ENCODE measurements at places on chromosomes 7 and 10.

GRCh38 chr10:77500754-77501151, 136.9 kb downstream of the KCNMA1 start:
- peak; percentile 81 for DNase-seq

DNA sequence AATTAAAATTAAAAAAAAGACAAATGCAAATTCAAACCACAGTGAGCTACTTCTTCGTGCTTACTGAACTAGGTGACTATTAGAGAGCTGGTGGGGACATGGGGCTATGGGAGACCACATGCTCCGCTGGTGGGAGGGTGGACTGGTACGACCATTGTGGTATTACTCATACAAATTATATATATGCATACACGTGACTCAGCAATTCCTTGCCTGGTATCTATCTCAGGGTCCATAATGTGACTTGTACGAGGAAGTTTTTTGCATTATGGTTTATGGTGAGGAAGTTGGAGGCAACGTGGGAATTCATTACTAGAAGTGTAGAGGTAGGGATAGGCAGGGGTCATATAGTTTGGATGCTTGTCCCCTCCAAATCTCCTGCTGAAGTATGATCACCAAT, 1112.7 kb downstream of the TYW1 start:
- no peak for DNase-seq

GRCh38 chr7:71627651-71628050, 495.7 kb downstream of the GALNT17 start:
- DNase-seq, result no peak

DNA sequence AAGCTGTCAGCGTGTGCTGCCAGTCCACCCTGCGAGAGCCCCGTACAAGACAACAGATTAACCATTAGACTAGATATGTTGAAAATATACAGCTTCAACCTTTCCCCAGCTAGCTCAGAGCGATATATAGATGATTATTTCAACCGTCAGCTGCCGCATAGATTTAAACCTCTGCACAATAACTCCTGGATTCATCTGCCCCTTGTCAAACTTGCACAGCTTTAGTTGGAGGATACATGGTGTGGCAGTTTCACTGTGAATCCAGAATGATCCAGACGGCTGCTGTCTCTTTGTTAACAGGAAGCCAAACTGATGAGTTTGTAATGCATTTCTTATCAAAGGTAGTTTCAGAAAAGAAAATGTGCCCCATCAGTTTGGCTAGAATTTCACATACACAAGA, 659.7 kb downstream of the KCNMA1 start:
- no peak for DNase-seq

- DNase-seq, result no peak
Observed at GRCh38 chr7:153698046-153698445, 354.2 kb upstream of the DPP6 start.

DNA sequence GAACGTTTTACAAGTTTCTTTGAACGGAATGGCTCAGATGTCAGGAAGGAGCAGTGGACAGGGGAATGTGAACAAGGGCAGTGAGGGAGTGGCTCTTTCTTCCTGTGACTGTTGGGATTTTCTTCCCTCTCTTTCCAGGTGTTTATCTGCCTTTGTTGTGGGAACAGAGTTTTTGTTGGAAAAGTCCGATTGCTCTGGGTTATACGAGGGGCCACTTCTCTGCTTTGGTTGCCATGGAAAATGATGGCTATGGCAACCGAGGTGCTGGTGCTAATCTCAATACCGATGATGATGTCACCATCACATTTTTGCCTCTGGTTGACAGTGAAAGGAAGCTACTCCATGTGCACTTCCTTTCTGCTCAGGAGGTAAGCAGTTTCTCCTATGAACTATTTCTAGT, 41.4 kb downstream of the ZRANB1 start:
- DNase-seq, result peak; percentile 18

DNA sequence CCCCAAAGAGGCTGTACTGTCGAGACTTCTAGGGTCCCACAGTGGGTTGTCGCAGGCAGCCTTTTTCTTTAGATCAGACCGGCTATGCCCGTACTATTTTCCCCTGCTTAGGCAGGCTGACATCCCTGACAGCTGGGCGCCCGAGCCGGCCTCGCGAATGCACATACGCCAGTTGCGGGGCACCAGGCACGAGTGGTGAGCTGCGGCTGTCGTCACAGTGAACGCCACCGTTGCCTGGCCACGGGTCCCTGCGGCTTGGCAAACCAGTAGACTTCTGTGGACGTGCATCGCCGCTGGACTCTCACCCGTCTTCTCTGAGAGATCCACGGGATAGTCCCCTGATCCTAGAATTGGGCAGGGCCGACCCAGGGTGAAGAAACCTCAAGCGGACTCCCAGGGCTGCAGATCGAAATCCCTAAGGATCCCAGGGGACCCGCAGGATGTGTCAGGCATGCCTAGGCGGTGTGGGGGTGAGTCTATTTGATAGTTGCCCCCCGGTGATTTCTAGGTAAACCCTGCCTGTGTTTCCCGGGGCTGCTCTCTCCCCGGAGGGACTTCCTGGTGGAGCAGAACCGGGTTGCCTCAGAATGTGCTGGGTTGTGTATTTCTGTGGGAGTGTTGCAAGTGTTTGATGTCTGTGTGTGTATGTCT, 33.0 kb upstream of the ZNF273 start:
- DNase-seq, result no peak

DNA sequence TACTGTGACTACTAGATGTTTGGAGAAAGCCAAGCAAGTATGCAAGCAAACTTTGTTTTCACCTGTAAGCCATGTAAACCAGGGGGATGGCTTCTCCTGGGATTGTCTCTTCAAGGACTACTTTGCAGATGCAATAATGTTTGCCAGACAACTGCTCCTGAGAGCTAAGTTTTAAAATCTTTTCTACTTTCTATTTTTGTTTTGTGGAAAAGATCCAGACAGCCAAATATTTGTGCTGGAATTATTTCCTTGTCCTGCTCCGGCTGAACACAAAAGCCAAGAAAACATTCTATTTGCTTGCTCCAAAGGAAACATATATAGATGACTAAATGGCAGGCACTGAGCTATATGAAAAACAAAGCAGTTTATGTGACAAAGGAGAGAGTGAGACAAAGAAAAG, 51.6 kb downstream of the TFPI2 start:
- no peak for DNase-seq

GRCh38 chr10:103692952-103693811, 162.2 kb downstream of the SH3PXD2A start:
- DNase-seq, result no peak

- no peak for DNase-seq
Observed at GRCh38 chr10:127468632-127469031, 80.5 kb upstream of the NPS start.

- peak; percentile 24 for DNase-seq
Observed at GRCh38 chr7:30028749-30029635, 780 bp downstream of the PLEKHA8 start.

- no peak for DNase-seq
Observed at GRCh38 chr7:133561396-133561795, 308.5 kb downstream of the EXOC4 start.

DNA sequence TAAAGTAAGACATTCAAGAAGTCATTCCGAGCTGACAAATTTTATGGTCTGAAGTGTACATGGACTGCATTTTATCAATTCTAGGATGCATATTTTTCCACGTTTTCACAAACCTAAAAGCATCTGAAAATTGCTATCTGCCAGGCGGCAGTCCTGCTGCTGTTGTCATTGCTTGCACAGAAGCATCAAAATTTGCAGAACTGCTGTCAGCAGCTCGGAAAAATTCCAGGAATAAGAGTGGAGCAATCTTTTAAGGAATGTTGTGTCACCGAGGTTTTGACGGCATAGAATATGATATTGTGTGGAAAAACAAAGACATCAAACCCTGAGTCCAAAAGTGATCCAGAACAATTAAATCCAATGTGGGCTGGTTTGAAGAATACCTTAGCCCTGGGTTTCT, 61.4 kb downstream of the CHCHD3 start:
- DNase-seq, result no peak

- DNase-seq, result no peak
Observed at GRCh38 chr7:80807166-80807900, 111.5 kb downstream of the SEMA3C start.

DNA sequence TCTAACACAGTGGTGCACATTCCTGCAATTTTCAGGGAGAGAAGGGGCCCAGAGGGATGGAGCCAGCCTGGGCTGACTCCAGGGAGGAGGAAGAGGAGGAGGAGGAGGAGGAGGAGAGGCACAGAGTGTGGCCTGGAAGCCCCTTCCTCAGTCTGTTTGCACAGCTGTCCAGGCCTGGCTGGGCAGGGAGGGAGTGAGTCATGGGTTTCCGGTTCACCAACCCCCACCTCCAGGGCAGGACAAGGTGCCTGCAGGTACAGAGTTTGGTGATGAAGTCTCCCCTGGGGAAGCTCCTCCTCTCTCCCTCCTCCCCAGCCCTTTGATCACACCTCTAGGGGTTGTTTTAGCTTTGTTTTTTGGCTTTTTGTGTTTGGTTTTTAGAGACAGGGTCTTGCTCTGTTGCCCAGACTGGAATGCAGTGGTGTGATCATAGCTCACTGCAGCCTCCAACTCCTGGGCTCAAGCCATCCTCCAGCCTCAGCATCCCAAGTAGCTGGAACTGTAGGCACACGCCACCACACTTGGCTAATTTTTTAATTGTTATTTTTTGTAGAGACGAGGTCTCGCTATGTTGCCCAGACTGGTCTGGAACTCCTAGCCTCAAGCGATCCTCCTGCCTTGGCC, 77.5 kb upstream of the CUX1 start:
- peak; percentile 53 for DNase-seq

GRCh38 chr10:103062854-103063590, 130.1 kb downstream of the NT5C2 start:
- DNase-seq, result peak; percentile 42

- DNase-seq, result no peak
Observed at GRCh38 chr7:91898240-91898992, 17.9 kb upstream of the MTERF1 start.

DNA sequence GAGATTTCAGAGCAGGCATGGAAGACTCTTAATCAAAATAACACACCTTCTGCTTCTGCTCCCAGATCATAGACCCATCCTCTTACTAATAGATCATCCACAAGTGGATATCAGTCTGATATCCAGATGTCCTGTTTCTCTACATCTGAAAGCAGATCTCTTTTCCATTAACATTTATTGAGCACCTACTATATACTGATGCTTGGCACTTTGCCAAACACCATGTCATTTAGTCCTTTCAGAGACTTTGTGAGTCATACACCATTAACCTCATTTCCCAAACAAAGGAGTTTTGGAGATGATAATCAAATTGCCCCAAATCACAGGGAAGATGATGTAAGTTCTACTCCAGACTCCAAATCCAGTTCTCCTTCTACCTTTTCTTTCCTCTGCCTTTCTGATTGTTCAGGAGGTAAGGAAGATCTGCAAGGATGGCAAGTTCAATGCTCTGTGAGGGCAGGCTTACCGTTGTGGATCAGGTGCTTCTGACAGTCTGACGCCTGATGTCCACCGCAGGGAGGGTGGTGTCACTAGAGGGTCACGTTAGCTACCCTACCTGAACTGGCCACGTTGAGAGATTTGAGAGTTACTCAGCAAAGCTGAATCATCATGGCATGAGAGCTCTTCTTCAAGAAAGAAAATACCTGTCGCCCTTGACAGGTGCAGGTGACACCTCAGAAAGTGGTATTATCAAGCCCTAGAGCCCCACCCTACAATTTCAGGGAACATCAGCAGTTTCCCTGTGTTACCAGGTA, 269.6 kb upstream of the ZMIZ1 start:
- DNase-seq, result no peak

- DNase-seq, result no peak
Observed at GRCh38 chr7:34019301-34019790, 114.0 kb downstream of the BMPER start.

- DNase-seq, result no peak
Observed at GRCh38 chr10:88113232-88113631, 249.8 kb downstream of the PTEN start.

GRCh38 chr10:127998501-127999144, 91.7 kb downstream of the PTPRE start:
- DNase-seq, result no peak

DNA sequence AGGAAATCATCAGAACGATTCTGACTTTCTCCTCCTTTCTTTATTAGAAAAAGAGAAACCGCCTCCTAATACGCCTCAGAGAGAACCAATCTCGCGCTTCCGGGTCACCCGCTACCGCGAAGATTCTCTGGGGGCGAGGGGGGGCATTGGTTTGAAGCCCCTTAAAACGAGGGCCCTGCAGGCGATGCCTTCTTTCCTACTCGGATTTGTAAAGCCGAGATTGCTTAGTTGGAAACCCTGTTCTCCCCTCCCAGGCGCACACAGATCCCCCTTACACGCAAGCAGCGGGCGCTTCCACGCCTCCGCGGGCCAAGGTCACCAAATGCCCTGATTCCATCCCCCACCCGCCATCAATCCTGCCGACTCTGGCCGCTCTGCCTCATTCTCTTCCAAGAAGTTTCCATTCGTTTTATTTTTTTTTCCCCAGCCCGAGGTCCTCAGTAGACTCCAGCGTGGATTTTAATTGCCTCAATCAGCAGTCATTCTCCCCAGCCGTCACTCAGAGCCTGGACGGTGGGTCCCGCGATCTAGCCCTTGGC, 1.1 kb upstream of the GAD2 start:
- DNase-seq, result no peak

DNA sequence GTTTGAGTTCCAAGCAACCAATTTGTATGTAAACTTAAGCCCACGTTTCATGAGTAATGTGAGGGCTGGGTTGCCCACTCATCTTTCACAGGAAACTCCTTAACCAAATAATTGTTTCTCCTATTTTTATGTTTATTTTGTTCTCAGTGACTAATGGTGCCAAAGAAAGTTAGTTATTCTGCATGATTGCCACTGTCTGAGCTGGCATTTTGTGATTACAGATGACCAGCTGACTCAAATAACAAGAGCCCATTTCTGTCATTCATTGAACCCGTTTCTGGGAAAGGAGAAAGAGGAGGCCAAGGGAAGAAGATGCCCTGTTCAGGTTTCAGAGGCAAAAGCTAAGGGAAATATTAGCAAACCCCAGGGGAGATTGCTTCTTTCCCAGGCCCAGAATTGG, 186.9 kb upstream of the MYO3A start:
- peak; percentile 17 for DNase-seq

- DNase-seq, result no peak
Observed at GRCh38 chr7:108345710-108346336, 110.4 kb downstream of the NRCAM start.

DNA sequence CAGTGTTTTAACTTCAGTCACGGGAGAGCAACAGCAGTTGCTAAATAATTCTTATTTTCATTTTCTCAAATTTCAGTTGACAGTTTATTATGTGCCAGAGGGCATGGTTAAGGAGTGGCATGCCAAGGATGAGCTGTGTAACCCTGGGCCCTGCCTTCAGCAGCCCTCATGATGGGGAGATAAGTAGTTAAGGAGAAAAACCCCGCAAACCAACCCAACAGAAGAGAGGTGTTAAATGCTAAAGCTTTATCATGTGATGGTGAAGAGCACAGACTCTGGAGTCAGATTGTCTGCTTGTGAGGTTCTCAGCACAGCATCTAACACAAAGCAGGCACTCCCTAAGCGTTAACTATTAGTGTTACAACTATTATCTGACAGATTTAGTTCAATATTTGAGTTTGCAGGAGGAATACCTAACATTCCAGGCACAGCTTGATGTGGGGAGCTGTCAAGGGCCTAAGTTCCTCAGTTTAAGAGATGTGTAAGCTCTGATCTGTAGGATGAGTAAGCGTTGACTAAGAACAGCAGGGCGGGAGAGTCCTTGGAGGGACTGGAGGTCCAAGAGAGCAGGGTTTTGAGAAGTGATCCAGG, 29.6 kb downstream of the STAM start:
- peak; percentile 92 for DNase-seq
